ENCODE measurements at places on chromosomes 1 and 21. TPM values are rescaled to one million over a fixed set of nuclear protein-coding genes. Genes with fewer than 3 reads are reported as not detected.

DNA sequence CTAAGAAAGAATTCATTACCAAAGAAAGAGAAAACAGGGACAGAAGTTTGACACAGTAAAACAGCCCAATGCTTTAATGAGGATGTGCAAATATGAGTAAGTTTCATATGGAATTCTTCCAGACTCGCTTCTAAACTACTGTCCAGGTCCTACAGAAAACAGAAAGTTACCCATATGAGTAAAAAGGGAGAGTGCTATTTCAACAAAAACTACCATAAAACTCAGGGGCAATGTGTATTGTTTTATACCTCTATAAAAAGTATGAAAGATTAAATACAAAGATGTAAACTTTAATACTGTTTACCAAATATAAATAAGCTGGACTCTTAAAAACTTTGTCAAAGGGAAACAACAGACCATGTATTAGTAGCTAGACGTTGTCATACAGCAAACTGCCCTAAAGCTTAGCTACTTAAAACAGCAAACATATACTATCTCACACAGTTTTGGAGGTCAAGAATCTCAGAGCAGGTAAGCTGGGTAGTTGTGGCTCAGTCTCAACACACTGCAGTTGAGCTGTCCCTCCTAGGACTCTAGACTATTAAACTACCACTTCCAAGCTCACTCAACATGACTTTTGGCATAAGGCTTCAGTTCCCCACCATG, 174.9 kb downstream of the COP1 start:
- no peak overlapping the region for H3K4me3 ChIP-seq
- H3K4me1 ChIP-seq: no peaks in the 10 kb centered on the region
- H3K36me3 ChIP-seq: peaks cover 12% of the 10 kb centered on the region
- no peaks in the 10 kb centered on the region for H3K27me3 ChIP-seq
- DNase-seq: no peak

GRCh38 chr1:214861615-214862014, 220.9 kb upstream of the KCNK2 start:
- no peaks in the 10 kb centered on the region for H3K27me3 ChIP-seq
- no peak overlapping the region for H3K27ac ChIP-seq
- no peak overlapping the region for H3K4me3 ChIP-seq
- H3K36me3 ChIP-seq: no peaks in the 10 kb centered on the region

The CCDC18 gene
- 35.0 TPM for total RNA-seq

- H3K27ac ChIP-seq: no peak overlapping the region
- H3K4me3 ChIP-seq: no peak overlapping the region
- no peaks in the 10 kb centered on the region for H3K27me3 ChIP-seq
- no peak for DNase-seq
- H3K4me1 ChIP-seq: peaks cover 17% of the 10 kb centered on the region
These were observed 2.4 kb upstream of the SLC19A1 start for GRCh38 chr21:45544449-45545235.

The OR10J1 gene
- not detected for total RNA-seq

GRCh38 chr1:151130987-151131586, 15.3 kb downstream of the SEMA6C start:
- H3K4me1 ChIP-seq: peaks cover 10% of the 10 kb centered on the region
- H3K4me3 ChIP-seq: peak overlapping the region; percentile 70
- DNase-seq: peak; percentile 78

The EFCAB7 gene
- 3.7 TPM for total RNA-seq

DNA sequence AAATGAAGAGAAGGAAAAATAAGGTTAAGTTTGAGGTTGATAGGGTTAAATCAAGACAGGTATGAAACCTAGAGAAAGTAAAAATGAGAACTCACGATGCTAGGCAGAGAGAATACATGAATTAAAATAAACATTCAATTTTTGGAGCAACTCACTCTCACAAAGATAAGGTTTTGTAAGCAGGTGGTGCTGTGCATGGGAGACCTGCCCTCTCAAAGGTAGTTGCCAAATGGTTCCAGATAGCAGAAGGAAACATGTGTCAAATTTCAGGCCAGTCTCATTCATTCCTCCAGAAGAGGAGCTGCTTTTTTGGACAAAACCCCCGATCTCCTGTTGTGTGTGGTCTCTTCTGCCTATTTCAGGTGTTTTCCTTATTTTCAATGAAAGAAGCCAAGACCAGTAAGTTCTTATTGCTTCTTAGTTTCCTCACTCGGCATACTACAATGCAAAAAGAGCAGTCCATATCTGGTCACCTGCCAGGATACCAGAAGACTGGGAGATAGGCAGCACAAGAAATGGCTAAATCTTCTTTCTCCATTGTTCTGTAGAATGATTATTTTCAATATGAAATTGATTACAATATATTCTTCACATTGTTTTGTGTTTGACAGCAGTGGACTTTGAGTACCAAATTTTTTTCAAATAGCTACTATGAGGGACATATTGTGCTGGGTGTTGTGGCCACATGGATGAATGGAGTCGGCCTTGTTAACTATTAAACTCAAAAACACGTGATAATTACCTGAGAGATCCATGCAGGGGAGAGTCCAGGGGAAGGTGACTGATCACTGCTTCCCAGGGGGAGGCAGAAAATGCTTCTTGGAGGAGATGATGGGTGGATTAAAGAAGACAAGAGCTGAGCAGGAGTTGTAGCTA, 3.6 kb downstream of the CR1L start:
- no peaks in the 10 kb centered on the region for H3K36me3 ChIP-seq
- peaks cover 8% of the 10 kb centered on the region for H3K4me1 ChIP-seq
- no peak for DNase-seq
- no peak overlapping the region for H3K27ac ChIP-seq

DNA sequence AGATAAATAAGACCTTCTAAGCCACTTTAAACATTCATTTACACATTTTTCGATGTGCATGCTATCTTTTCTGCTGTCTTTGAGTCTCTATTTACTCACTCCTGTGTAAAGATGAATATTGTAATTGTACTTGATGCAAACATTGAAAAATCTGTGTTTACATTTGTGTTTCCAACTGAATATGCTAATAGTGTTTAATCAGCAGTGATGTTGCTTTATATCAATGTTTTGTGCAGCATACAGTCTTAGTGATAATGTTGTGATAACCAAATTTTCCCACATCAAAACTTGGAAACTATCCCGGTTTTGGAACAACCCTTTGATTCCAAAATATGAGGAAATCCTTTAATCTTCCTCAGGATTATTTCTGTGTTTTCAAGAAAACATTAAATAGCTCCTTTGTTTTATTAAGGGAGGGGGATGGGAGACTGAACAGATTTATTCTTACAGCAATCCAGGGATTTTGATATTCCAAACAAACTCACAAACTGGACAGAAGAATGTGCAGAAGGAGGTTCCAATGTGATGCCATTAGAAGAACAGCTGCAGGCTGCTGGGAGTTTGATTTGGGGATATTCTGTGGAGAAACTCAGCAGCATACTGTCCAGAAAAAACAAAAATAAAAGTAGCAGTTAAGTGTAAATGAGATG, 248.0 kb downstream of the S1PR1 start:
- no peak overlapping the region for H3K4me3 ChIP-seq
- no peaks in the 10 kb centered on the region for H3K36me3 ChIP-seq
- H3K27me3 ChIP-seq: peaks cover under 1% of the 10 kb centered on the region
- H3K4me1 ChIP-seq: no peaks in the 10 kb centered on the region
- H3K27ac ChIP-seq: no peak overlapping the region
- DNase-seq: no peak

DNA sequence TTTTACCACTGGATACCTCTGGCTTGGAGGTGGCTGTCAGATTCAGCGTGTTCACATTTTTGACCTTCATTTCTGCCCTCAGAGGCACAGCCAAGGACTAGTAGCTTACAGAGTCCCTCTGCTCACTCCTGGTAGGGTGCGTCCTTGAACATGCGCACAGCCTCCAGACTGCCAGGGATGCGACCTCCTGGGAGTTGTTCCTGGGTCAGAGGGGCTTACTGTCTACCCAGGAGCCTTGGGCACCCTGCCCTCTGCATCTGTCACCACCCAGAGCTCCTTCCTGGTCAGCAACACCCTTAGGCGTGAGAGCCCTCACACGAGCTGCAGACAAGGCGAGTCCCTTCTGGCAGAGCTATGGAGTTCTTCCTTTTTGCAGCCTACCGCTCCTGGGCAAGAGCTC, 1.7 kb downstream of the SLX9 start:
- H3K4me3 ChIP-seq: peak overlapping the region; percentile 91
- H3K27ac ChIP-seq: peak overlapping the region; percentile 85
- peaks cover 29% of the 10 kb centered on the region for H3K4me1 ChIP-seq
- no peak for DNase-seq
- H3K36me3 ChIP-seq: peaks cover 7% of the 10 kb centered on the region
- no peaks in the 10 kb centered on the region for H3K27me3 ChIP-seq

DNA sequence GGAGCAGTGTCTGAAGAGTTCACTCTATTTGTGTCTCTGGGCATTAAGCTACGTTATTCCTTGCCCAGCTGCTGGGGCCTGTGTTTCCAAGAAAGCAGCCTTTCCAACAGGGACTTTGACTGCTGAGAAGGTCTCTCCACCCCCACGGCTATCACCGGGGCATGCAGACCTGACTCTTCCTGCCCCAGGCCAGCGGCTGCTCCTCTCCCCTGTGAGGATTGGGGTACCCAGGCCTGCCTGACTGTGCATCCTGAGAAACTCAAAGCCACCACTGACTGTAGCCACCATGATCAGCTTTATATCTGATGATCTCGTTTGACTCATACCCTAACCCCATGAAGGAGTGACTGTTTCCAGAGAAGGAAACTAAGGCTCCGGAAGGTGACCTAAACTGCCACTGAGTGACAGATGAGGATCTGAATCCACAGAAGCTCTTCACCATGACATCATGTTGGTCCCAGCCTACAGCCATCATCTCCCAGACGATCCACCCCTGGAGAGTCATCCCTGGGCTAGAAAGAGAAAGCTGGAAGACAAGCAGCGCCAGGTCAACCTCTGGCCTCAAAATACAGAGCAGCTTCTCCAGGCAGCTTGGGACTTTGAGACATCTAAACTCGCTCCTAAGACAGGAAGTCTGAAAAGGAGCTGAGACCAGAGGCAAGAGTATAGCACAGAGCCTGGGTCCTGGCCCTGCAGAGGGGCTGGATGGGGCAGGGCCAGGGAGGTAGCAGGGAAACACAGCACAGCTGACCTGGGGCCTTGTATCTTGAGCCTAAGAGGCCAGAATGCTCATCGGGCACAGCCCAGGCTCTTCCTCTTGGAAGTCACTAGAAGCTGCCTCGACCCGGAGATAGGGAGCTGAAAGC, 244.0 kb upstream of the VAMP3 start:
- no peak overlapping the region for H3K27ac ChIP-seq
- H3K27me3 ChIP-seq: peaks cover 3% of the 10 kb centered on the region
- no peak overlapping the region for H3K4me3 ChIP-seq
- no peaks in the 10 kb centered on the region for H3K4me1 ChIP-seq

GRCh38 chr1:22831729-22832413, 121.2 kb downstream of the EPHB2 start:
- no peak overlapping the region for H3K4me3 ChIP-seq
- no peaks in the 10 kb centered on the region for H3K36me3 ChIP-seq
- H3K4me1 ChIP-seq: no peaks in the 10 kb centered on the region
- no peak for DNase-seq
- H3K27me3 ChIP-seq: peaks cover 6% of the 10 kb centered on the region

DNA sequence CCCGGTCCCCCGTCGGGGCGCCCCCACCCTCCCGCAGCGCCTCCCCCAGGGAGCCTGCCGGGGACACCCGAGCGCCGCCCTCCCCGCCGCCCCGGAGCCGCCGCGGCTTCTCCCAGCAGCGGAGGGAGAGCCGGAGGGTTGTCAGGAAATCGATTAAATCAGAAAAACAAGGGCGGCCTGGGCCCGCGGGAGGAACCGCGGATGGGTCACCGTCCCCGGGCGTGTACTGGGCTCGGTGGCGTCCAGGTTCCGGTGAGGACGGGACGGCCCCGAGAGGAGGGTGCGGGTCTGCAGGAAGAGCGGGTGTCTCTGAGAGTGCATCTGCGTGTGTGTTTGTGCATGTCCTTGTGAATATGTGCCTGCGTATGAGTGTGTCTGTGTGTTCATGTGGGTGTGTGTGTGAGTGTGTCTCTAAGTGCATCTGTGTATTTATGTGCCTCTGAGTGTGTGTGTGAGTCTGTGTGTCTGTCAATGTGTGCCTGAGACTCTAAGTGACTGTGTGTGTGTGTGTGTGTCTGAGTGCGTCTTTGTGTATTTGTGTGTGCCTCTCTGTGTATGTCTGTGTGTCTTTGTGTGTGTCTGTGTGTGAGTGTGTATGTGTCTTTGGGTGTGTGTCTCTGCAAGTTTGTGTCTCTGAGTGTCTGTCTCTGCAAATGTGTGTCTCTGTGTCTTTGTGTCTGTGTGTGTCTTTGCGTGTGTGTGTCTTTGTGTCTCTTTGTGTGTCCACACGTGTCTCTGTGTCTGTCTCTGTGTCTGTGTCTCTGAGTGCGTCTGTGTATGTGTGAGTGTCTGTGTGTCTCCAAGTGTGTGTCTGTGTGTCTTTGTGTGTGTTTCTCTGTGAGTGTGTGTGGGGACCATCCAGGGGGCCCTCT, 1.1 kb downstream of the SPSB1 start:
- DNase-seq: no peak
- H3K4me1 ChIP-seq: peaks cover 7% of the 10 kb centered on the region
- peaks cover 5% of the 10 kb centered on the region for H3K36me3 ChIP-seq
- H3K4me3 ChIP-seq: no peak overlapping the region
- H3K27me3 ChIP-seq: peaks cover 10% of the 10 kb centered on the region

The TFF2 gene
- total RNA-seq: not detected

DNA sequence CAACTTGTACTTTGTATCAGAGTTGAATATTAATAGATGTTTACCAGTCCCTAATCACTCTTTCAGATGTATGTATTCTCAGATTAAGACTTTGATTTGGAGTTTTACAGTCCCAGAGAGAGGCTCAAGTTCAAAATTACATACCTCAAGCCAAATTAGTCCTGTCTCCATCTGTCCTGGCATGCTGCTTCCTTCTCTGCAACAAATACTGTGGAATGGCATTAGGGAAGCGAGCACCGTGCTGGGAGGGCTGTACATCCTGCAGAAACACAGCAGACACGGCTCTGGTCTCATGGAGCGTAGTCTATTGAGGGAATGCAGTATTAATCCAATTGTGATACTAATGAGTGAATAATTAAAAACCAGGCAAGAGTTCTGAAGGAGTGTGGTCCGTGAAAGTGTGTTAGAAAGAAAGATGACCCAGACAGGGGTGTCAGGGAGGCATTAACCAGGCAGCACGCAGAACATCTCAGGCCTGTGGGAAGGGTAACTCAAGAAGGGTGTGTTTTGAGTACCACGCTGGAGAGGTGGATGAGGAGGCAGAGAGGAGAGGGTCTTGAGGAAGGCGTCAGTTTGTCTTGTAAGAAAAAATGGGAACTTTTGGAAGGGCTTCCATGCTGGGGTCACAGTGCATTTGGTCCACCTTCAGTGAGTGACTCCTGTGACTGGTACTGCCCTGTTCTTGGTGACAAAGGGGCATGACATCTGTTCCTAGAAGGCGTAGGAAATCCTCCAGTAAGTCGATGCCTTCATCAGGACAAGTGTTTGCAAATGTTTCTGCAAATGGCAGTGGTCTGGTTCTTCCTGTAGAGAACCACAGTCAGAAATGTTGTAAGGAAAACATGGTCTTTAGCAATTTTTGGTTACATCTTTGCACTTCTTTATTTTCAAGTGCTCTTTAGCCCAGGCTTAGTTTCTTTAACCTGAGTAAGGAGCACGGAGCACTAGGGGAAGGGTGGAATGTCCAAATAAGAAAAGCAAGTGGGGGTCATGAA, 1.6 kb downstream of the RAB4A start:
- peak overlapping the region; percentile 94 for H3K27ac ChIP-seq
- H3K4me3 ChIP-seq: peak overlapping the region; percentile 95
- peaks cover 20% of the 10 kb centered on the region for H3K4me1 ChIP-seq
- H3K36me3 ChIP-seq: peaks cover 7% of the 10 kb centered on the region
- no peaks in the 10 kb centered on the region for H3K27me3 ChIP-seq
- no peak for DNase-seq

The KCNC4 gene
- 2.1 TPM for total RNA-seq

All from natural killer cell treated with Interleukin-12 subunit alpha and Interleukin-12 subunit beta and Interleukin-15 and Interleukin-18, amount 100 ng/mL, for 72 hours (primary cell).